Dermis blood vessel endothelial cell (primary cell): ENCODE measurements at places on chromosomes 6 and 20. TPM values are rescaled to one million over a fixed set of nuclear protein-coding genes. Genes with fewer than 3 reads are reported as not detected.

DNA sequence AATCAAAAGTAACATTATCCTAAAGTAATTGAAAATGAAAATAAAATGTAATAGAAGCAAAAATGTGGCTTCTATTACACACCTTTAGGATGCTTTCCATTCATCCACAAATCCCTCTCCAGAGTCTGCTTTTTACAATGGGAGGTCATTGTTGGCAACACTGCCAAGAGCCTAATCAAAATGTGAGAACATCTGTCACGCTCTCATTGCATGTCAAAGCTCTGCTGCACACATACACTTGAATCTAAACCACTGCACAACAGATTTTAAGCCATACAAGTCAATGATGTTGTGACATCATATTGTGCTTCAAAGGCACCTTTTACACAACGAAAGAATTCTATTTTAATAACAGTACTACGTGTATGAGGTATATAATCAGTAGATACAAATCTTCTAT, 82.1 kb downstream of the PREP start:
- DNase-seq = no peak

GRCh38 chr20:22447447-22447778, 137.0 kb downstream of the FOXA2 start:
- DNase-seq = no peak

Gene DEFB132
- not detected in 2 replicates for total RNA-seq

GRCh38 chr20:36808317-36809257, 35.0 kb upstream of the DSN1 start:
- peak; percentile 80 for DNase-seq

DNA sequence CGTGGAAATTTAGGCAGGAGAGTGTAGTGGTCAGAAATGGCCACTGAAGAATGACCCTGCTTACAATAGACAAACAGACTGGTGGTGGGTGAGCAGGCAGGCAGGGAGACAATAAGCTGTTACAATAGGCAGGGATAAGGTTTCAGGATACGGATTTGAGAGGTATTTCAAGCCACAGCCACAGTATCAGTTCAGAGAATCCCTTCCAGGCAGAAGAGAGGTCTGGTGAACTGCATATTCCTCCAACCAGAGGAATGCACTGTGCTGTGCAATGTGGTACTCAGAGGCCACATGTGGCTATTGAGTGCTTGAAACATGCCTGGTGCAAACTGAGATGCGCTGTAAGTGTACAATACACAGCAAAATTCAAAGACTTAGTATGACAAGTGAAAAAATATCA, 20.6 kb downstream of the RMND1 start:
- DNase-seq = no peak

DNA sequence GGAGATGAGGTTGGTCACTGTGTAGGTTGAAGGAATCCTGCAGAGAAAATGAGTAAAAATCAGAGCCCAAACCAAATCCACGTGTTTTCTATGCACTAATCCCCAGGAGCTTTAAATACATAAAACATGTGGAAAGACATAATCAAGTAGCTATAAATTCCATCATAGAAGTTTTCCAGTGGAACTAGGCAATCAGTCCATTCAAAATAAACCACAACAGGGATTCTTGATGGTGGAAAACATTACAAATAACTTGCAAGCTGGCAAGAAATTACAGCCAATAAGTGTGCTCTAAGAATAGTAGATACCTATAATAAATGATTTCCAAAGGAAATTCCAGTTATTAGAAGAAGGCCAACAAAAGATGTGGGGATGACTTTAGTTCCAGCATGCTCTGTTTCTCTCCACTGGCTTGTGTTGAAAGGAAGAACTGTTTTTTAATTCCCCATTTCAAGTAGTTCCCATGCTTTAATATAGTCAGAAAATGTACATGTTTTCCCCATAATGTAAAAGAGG, 49.8 kb upstream of the ADGRG6 start:
- DNase-seq = no peak

DNA sequence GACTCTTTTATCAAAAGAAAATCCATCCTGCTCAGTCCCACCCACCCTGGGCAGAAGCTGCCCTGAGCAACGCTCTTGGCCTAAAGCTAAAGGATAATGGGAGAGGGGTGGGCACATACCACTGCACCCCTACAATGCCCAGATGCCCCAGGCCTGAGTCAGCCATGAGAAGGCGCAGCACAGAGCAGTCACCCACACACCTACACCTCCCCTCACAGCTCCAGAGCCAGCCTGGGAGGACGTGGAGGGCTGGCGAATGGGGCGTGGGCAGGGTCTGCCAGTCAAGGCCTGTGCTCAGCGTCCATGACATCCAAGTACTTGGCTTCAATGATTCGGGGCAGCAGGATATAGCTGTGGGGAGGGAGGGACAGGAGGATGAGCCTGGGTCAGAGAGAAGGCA, 11.5 kb downstream of the SLC4A11 start:
- no peak for DNase-seq

GRCh38 chr6:42786525-42786985, 4.7 kb downstream of the BICRAL start:
- DNase-seq = no peak

- DNase-seq = no peak
Measured at GRCh38 chr6:7703148-7703680, 22.7 kb upstream of the BMP6 start.

DNA sequence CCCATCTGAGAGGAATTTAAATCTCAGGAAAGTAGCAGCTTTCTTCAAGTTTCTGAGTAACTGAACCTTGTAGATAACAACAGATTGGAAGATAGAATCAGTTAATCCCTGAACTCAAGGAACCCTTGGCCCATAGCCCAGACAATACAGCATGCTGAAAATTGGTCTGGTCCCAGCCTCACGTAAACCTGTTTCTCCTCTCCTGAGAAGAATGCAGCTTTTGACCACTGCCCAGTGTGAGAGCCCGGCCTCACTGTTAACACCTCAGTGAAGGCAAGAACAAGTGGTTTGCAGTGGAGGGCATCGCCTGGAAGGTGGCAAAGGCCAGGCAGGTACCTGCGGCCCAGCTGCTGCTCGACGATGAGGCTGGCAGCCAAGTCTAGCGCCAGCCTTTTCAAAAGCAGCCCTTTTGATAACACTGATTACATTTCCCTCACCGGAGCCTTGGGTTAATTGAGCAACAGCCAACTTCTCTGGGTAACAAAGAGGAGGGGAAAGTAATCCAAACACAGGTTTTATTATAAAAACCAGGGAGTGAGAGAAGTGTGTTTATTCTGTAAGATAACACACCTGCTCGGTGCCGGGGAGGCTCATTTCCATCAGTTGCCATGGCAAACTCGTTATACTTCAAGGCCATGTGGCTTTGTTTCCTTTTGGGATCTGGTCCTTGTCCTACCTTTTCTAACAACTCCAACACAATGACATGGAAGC, 54.0 kb downstream of the TRAF3IP2 start:
- peak; percentile 80 for DNase-seq

GRCh38 chr20:38863024-38863851, 57.7 kb downstream of the PPP1R16B start:
- DNase-seq = no peak

DNA sequence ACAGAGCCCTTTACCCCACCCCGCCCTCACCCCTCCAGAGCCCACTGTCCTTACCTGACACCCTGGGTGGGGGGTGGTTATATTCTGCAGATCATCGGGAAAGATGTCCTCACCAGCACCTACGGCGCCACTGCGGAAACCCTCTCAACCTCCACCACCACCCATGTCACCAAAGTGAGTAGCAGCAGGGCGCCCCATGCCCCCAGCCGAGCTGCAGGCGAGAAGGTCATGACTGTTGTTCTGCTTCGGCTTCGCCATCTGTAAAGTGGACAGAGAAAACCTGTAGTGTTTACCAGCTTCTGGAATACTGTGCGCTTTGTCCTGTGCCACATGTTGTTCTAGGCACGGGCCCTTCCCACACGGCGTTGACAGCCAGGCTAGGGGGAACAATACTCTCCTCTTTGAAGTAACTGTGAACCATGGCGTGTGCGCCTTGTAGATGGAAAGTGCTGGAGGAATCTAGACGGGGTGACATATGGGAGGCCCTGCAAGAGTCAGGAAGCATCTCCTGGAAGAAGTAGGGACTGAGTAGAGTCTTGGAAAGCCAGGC, 16.5 kb upstream of the AAR2 start:
- no peak for DNase-seq

Gene SRF
- 16.5 and 19.7 TPM in 2 replicates for total RNA-seq
